Thoracic aorta (tissue), 2 donors: ENCODE measurements at places on chromosomes 7 and 10.

- no peak overlapping the region for H3K27ac ChIP-seq
- no peaks in the 10 kb centered on the region for H3K27me3 ChIP-seq
- H3K4me1 ChIP-seq = no peaks in the 10 kb centered on the region
- DNase-seq = no peak
- H3K4me3 ChIP-seq = no peak overlapping the region
Observed at GRCh38 chr10:132810807-132811700, 25.1 kb upstream of the NKX6-2 start.

- DNase-seq = no peak
- peaks cover 21% of the 10 kb centered on the region for H3K4me1 ChIP-seq
- no peak overlapping the region for H3K4me3 ChIP-seq
- H3K27ac ChIP-seq = no peak overlapping the region
Observed at GRCh38 chr10:29925771-29926692, 133.4 kb downstream of the JCAD start.

GRCh38 chr10:67793313-67793712, 44.7 kb downstream of the DNAJC12 start:
- H3K27ac ChIP-seq = no peak overlapping the region
- H3K4me1 ChIP-seq = no peaks in the 10 kb centered on the region
- DNase-seq = no peak

- H3K4me1 ChIP-seq = peaks cover 27% of the 10 kb centered on the region
- DNase-seq = no peak
- H3K27ac ChIP-seq = no peak overlapping the region
- peak overlapping the region; percentile 15 for H3K4me3 ChIP-seq
- no peaks in the 10 kb centered on the region for H3K27me3 ChIP-seq
Observed at GRCh38 chr7:30351286-30351685, 66.9 kb downstream of the ZNRF2 start.

GRCh38 chr7:94633014-94633341, 23.0 kb downstream of the SGCE start:
- DNase-seq = no peak
- H3K4me1 ChIP-seq = peaks cover 7% of the 10 kb centered on the region
- H3K27me3 ChIP-seq = no peaks in the 10 kb centered on the region
- no peak overlapping the region for H3K4me3 ChIP-seq
- H3K36me3 ChIP-seq = no peaks in the 10 kb centered on the region

DNA sequence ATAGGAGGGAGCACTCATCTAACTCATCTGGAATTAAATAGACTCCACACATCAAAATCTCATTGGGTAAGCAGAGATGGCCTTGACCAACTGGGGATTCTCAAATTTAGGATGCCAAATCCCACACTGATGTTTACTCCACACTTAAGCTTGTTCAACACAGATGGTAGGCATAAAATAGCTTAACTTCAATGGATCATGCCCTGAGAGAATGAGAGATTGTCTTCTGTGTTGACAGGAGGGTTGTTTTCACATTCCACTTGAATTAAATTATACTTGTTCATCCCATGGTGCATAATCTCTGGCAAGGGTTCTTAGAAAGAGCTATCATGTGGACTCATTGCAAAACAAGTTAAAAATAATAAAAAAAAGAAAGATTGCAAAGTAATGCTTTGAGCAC, 391.4 kb downstream of the PLXDC2 start:
- no peaks in the 10 kb centered on the region for H3K27me3 ChIP-seq
- H3K4me1 ChIP-seq = no peaks in the 10 kb centered on the region
- H3K27ac ChIP-seq = no peak overlapping the region
- H3K36me3 ChIP-seq = no peaks in the 10 kb centered on the region
- no peak for DNase-seq

DNA sequence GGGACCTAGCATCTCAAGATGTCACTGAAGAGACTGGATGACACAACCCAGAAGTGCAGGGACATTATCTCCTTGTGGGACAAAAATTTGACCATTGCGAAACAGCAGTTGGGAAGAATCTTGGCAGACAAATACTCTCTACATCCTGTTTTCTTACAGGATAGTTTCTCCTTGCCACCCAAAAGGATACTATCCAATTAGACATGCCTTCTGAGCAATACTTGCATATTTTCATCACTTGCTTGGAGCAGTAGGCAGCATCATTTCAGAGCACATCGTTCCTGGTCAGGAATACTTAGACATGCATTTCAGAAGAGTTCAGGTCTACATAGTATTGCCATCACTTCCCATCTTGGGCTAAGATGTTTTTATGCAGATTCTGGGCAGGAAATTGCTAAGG, 56.8 kb downstream of the FAS start:
- no peaks in the 10 kb centered on the region for H3K36me3 ChIP-seq
- no peak for DNase-seq
- H3K4me3 ChIP-seq = no peak overlapping the region

DNA sequence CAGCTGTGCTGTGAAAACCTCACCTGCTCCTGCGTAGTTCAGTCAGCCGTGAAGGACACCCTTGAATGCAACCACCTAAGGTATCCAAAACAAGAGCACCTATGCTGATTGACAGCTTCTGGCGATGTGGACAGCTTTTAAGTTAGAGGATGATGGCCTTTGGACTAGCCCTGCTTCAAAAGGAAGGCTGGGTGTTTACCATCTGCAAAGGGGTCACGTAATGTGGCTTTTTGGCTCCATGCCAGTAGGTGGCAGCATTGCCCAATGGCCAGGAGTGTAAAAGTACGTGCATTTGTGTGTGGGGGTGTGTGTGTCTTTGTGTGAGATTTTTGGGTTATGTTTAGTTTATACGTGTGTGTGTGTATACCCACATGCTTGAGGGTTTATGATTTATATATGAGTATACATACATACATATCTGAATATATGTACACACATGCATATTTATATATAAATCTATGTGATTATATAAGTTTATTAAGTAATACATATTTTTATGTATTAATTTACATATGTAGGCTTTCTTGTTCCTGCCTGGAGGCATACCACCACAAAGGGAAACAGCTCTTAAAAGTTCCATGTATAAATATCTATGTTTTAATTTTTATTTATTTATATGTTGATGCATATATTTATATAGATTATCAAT, 236.3 kb upstream of the ANKRD30A start:
- H3K4me1 ChIP-seq = no peaks in the 10 kb centered on the region
- DNase-seq = no peak
- H3K27me3 ChIP-seq = no peaks in the 10 kb centered on the region
- H3K36me3 ChIP-seq = no peaks in the 10 kb centered on the region
- H3K4me3 ChIP-seq = no peak overlapping the region

DNA sequence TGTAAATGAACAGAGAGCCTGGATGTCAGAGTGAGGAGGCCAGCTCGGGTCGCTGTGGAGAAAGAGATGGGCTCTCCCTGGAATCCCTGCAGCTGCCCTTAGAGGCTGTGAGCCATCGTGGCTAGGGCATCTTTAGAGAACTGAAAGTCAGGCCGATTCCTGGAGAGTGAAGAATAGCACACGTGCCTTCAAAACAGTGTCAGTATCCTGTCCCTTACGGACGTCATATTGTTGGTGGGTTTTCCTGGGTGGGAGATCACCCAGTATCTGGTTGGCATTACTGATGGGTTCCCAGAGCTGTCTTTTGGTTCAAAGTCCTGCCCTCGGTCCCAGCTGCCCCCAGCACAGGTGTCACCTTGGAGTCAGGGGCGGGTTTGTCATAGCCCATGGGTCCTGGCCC, 25.3 kb downstream of the IKZF1 start:
- no peak overlapping the region for H3K4me3 ChIP-seq
- no peaks in the 10 kb centered on the region for H3K4me1 ChIP-seq
- H3K27me3 ChIP-seq = no peaks in the 10 kb centered on the region
- DNase-seq = no peak
- H3K36me3 ChIP-seq = no peaks in the 10 kb centered on the region
- H3K27ac ChIP-seq = no peak overlapping the region

DNA sequence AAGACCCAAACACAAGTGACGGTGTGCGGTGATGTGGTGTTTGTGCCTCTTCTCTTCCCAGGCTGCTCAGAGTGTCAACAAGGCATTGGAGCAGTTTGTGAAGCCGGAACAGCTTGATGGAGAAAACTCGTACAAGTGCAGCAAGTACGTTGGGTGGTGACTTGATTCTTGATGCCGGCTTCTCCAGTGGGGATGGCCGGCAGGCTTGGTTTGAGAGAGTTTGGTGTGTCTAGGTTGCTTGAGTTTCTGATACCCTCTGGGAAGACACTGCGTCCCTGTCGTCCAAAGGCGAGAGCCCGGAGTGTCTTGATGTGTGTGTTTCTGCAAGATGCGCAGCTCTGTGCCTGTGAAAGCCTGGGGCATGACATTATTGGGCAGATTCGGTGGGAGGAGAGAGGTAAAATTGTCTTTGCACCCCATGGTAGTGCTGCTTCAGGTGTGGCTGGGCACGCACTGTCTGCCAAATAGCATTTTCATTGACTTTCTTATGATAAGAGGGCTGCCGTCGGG, 111.8 kb downstream of the ANKRD61 start:
- H3K36me3 ChIP-seq = peaks cover 40% of the 10 kb centered on the region
- H3K4me3 ChIP-seq = no peak overlapping the region
- no peak for DNase-seq
- H3K27me3 ChIP-seq = no peaks in the 10 kb centered on the region

- no peaks in the 10 kb centered on the region for H3K27me3 ChIP-seq
- H3K4me3 ChIP-seq = no peak overlapping the region
- DNase-seq = no peak
Observed at GRCh38 chr10:31974434-31975124, 45.9 kb upstream of the ARHGAP12 start.

- H3K4me1 ChIP-seq = peaks cover 14% of the 10 kb centered on the region
- no peak overlapping the region for H3K27ac ChIP-seq
- H3K27me3 ChIP-seq = no peaks in the 10 kb centered on the region
Observed at GRCh38 chr7:25369786-25370185, 141.5 kb upstream of the NPVF start.

DNA sequence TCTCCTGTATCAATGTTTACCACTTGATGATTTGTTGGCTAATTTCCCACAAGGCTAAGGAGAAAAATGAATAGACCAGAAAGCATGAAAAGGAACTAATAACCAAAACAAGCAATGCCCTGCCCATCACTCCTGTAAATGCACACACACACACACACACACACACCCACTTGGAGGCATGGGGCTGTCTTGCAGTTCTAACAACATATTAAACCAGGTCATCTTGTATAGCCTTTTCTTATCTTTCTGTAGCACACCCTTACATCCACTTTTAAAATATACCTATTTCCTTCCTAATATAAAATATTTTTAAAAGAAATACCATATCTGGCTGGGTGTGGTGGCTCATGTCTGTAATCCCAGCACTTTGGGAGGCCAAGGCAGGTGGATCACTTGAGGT, 105.3 kb downstream of the CTTNBP2 start:
- no peak overlapping the region for H3K4me3 ChIP-seq
- H3K36me3 ChIP-seq = peaks cover 2% of the 10 kb centered on the region

- H3K36me3 ChIP-seq = no peaks in the 10 kb centered on the region
- DNase-seq = no peak
- no peaks in the 10 kb centered on the region for H3K27me3 ChIP-seq
- H3K4me3 ChIP-seq = no peak overlapping the region
Observed at GRCh38 chr7:158399762-158400161, 187.9 kb downstream of the PTPRN2 start.

DNA sequence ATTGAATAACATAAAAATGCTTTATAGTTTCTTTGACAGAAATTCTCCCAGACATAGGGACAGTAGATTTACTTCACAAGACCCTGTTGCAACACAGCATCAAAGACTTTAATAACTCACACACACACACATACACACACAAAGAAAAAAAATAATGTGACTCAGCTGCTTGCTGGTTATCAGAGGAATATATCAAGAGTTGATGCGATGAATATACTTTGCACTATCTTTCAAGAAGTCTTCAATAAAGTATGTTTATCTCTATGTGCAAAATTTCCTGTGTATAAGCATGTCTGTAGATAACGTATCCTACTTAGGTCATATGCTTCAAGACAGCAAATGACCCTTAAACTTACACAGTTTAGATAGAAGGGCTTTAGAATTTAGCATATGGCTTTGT, 243.1 kb downstream of the ARL4A start:
- H3K4me1 ChIP-seq = no peaks in the 10 kb centered on the region
- no peaks in the 10 kb centered on the region for H3K27me3 ChIP-seq
- DNase-seq = no peak
- no peak overlapping the region for H3K27ac ChIP-seq

GRCh38 chr10:106076496-106076895, 1088.0 kb downstream of the SORCS1 start:
- no peak for DNase-seq
- H3K27ac ChIP-seq = no peak overlapping the region
- H3K4me3 ChIP-seq = no peak overlapping the region
- H3K4me1 ChIP-seq = no peaks in the 10 kb centered on the region

GRCh38 chr10:100781145-100781665, 35.8 kb downstream of the PAX2 start:
- H3K27ac ChIP-seq = no peak overlapping the region
- H3K27me3 ChIP-seq = no peaks in the 10 kb centered on the region
- no peak overlapping the region for H3K4me3 ChIP-seq
- no peaks in the 10 kb centered on the region for H3K36me3 ChIP-seq
- DNase-seq = no peak

DNA sequence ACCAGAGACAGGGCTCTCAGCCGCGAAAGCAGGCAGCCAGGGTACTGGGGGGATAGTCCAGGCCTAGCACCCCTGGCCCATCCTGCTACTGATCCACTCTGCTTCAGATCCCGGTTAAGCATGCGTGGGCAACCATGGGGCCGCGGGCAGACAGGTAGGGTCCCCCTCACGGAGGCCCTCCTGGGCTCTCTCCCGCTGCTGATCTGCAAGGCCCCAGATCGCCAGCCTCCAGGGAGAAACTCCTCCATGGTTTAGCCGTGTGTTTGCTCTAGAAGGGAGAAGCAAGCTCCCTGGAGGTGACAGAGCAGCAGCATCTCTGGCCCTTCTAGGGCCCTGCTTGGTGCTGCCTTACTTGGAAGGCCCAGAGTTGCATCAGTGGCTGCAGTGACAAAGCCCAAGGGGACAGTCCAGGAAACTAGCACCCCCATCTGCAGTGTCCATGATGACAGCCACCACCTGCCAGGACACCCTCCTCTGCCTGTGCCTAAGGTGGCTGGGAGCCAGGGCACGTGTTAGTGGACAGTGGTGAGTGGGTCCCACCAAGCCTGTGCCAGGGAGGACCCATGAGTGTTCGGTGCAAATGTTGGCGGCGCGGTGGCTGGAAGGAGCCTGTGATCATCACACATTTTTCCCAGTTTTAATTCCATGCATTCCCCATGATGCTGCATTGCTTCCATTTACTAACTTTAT, 29.2 kb downstream of the CALML5 start:
- no peaks in the 10 kb centered on the region for H3K27me3 ChIP-seq
- no peak for DNase-seq
- H3K27ac ChIP-seq = no peak overlapping the region
- H3K4me1 ChIP-seq = peaks cover 12% of the 10 kb centered on the region
- H3K36me3 ChIP-seq = no peaks in the 10 kb centered on the region

GRCh38 chr7:102208826-102209225, 77.8 kb upstream of the SH2B2 start:
- H3K27me3 ChIP-seq = no peaks in the 10 kb centered on the region
- no peak overlapping the region for H3K27ac ChIP-seq
- H3K4me1 ChIP-seq = no peaks in the 10 kb centered on the region
- no peak overlapping the region for H3K4me3 ChIP-seq

- no peaks in the 10 kb centered on the region for H3K27me3 ChIP-seq
- H3K4me1 ChIP-seq = peaks cover 59% of the 10 kb centered on the region
- DNase-seq = no peak
- H3K27ac ChIP-seq = peak overlapping the region; percentile 99
Observed at GRCh38 chr10:5812283-5813090, 747 bp downstream of the GDI2 start.
